ENCODE measurements at places on chromosomes 7 and 10.

DNA sequence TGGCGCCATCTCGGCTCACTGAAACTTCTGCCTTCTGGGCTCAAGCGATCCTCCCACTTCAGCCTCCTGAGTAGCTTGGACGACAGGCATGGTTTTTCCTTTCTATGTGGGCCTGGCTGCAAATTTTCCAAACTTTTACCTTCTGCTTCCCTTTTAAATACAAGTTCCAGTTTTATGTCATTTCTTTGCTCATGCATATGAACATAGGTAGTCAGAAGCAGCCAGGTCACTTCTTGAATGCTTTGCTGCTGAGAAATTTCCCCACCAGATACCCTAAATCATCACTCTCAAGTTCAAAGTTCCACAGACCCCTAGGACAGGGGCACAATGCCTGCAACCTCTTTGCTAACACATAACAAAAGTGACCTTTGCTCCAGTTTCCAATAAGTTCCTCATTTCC lies 21.6 kb upstream of the RPEL1 start:
- no peak for DNase-seq

DNA sequence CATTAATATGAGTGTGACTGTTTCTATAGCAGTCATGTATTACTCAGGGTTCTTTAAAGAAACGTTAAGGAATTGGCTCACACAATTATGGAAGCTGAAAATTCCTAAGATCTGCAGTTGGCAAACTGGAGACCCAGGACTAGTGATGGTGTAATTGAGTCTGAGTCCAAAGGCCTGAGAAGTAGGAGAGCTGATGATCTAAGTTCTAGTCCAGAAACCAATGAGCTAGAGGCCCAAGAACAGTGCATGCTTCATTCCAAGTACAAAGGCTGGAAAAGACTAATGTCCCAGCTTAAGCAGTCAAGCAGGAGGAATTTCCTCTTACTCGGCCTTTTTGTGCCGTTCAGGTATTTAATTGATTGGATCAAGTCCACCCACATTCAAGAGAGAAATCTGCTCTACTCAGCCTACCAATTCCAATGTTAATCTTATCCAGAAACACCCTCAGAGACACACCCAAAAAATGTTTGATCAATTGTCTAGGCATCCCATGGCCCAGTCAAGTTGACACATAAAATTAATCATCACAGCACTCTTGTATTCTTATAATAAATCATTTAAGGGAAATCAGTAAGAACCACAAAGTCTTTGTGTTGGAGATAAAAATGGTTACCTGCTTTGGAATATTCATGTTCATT lies 312.1 kb downstream of the PRKG1 start:
- no peak for DNase-seq

- DNase-seq: no peak
Measured at GRCh38 chr7:157139111-157139809, 534 bp downstream of the UBE3C start.

DNA sequence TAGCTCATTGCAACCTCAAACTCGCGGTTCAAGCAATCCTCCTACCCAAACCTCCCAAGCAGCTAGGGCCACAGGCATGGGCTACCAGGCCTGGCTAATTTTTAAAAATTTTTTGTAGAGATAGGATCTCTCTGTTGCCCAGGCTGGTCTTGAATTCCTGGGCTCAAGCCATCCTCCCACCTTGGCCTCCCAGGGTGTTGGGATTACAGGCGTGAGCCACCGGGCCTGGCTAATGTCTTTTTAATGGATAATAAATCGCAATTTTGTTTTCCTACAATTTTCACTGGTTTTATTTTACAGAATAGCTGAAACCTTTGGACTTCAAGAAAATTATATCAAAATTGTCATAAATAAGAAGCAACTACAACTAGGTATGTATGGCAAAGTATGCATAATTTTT lies 10.9 kb downstream of the NUB1 start:
- DNase-seq: no peak

DNA sequence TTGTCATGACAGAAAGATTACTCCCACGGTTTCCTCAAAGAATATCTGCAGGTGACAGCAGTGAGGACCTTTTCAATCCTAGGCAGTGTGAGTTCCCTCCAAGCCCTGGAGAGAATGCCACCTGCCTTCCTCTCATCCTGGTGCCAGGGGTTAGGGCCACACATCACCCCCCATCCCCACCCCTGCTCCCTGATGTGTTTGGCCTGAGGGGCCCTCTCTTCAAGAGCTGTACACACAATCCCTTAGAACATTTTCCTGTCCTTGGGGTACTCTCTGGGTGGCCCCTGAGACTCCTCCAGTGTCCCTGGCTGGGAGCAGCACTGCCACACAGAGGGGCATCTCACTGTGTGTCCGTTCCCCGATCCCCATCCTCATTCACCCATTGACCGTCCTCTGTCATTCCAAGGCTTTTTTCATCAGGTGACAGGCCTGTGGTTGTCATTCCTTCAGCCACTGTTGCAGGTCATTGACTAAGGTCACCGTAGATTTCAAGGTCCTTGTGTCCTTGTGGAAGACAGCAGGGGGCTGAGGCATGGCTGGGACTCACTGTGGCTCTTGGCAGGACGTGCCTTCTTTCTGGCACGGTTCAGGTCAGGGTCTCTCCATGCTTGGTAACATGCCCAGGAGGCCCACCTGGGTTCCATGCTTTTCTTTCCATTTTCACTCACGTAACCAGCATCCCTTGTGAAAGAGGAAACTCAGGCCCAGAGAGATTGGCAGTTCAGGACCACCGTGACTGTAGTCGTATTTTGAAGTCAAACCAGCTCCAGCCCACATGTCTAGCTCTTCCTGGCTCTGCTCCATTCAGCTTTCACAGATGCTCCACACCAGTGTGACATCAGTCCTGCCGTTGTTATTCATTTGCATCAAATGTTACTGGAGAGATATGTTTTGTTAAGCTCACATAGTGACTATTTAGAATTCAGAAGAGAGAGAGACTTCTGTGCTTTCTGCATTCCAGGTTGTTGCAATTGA lies 26.8 kb upstream of the BTBD16 start:
- DNase-seq: no peak

- no peak for DNase-seq
Measured at GRCh38 chr7:133629701-133630100, 376.8 kb downstream of the EXOC4 start.

GRCh38 chr10:5540080-5540479 lies 15.3 kb downstream of the CALML3 start:
- no peak for DNase-seq
